CD14-positive monocyte (primary cell): ENCODE measurements at places on chromosomes 3 and 15.

- no peak for DNase-seq
These were observed 27.4 kb downstream of the SMAD6 start for GRCh38 chr15:66729331-66729951.

DNA sequence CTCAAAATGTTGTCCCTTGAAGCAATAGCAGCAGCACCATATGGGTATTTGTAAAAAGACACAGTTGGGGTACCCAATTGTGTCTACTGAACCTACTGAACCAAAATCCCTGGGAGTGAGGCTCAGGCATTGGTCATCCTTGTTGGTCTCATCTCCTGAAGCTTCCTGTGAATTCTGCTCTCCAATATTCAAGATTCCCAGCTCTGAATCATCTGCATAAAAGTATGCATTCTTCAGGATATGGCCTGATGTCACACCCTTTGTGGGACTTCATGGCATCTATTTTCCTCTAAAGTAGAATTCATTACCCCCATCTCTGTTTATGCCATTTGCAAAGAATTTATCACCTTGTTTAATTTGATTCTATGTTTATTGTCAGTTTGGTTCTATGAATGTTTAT is 13.3 kb upstream of the PTX3 start:
- DNase-seq = no peak

GRCh38 chr3:116034794-116035193 is 410.5 kb downstream of the LSAMP start:
- DNase-seq = no peak

DNA sequence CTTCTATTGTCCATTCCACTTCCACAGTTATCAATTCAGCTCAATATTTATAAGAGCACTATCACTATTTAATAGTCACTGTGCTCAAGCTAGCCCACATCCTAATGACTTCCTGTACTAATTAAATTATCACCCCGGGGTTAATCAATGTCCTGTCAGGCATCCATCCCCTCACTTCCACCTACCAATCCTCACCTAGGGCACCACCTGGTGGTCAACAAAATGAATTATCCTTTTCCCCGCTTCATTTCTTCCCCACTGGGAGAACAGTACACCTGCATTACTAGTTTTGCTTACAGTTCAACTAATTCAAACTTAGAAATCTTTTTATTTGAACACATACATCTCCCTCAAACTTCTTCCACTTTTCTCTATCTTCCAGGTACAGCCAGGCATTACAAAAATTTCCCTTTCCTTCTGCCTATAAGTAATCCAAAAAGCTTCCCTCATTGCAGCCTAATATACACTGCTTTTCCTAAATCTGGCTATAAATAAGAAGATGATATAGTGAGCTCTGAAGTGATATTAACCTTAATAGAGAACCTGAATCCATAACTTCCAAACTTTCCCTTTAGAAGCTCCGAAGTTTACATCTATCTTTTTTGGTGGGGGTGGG is 68.5 kb downstream of the TMCC1 start:
- peak; percentile 68 for DNase-seq

- DNase-seq = no peak
These were observed 325.1 kb downstream of the SUCLG2 start for GRCh38 chr3:67329358-67329757.

- no peak for DNase-seq
These were observed 487.0 kb upstream of the PROK2 start for GRCh38 chr3:72271923-72272322.

- DNase-seq = no peak
These were observed 10.9 kb upstream of the GPR171 start for GRCh38 chr3:151213881-151214280.

GRCh38 chr3:40211579-40211978 is 97.9 kb upstream of the EIF1B start:
- DNase-seq = no peak

DNA sequence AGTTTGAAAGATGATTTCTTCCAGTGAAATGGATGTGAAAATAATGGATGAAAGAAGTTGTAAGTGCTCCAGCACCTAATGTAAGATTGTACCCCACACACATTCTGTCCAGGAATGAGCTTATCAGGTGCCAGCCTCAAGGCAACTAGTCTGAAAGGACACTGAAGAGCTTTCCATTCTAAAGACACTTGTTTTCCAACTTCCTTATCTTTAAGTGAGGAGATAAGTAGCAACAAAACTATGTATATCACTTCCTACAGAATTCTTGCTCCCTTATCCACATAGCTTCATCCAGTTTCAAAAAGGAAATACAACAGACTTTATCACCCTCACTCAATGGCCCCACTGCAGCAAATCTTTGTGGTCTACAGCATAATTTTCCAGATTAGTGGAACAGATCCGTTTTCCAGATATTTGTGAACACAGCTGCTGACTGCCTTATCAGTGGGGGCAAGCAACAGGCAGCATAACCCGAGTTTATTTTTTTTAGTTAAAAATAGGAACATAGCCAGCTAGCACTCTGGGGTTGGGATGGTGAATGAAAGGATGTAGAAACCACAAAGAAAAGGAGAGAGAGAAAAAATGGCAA is 60.6 kb downstream of the CD200R1L start:
- DNase-seq = no peak

DNA sequence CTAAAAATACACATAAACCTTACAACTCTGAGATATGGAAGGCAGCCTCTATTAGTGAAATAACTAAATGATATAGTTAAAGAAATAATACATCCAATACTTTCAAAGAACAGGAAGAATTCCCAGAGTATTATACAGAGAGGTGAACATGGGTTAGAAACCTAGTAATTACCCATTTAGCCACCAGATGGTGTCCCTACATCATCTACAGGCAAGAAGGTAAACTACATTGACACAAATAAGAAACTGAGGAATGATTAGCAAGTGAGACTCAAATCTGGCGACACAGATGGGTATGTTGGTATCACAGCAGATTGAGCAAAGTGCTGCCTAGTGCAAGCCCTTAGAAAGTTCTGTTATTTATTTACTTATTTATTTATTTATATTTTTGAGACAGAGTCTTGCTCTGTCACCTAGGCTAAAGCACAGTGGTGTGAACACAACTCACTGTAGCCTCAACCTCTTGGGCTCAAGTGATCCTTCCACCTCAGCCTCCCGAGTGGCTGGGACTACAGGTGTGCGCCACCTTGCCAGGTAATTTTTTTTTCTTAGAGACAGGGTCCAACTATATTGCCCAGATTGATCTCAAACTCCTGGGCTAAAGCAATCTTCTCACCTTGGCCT is 28.2 kb downstream of the NEK4 start:
- DNase-seq = peak; percentile 18

GRCh38 chr3:164852866-164853265 is 225.4 kb downstream of the SI start:
- DNase-seq = no peak

- peak; percentile 91 for DNase-seq
These were observed at the start of the genes CCR5AS and CCRL2 for GRCh38 chr3:46406788-46407611. Gene CCR5AS, minus strand, starts transcription at chr3:46407066. Gene CCRL2, plus strand, starts transcription at chr3:46407259. Its CDS starts 821 bp downstream, at chr3:46408080.

DNA sequence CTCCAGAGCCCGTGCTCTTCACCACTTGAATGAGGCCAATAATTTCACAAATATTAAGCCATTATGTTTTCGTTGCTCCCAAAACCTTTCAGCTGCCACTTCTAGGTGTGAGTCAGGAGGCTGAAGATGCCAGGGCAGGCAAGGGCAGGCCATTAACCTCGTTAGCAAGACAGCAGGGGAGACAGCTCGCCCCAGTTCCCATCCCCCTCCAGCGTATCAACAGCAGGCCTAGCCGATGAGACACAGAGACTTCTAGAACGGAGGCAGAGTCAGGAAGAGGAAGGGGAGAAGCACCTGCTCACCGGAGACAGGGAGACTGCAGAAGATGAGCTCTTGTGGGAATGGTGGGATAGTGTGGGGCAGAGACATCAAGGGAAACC is 28.0 kb upstream of the PLA2G4E start:
- no peak for DNase-seq

GRCh38 chr3:5296362-5296761 is 108.9 kb downstream of the EDEM1 start:
- no peak for DNase-seq

GRCh38 chr3:170636400-170636973 is 50.6 kb upstream of the SLC7A14 start:
- no peak for DNase-seq

- DNase-seq = no peak
These were observed 36.4 kb upstream of the WNT5A start for GRCh38 chr3:55523471-55523870.

DNA sequence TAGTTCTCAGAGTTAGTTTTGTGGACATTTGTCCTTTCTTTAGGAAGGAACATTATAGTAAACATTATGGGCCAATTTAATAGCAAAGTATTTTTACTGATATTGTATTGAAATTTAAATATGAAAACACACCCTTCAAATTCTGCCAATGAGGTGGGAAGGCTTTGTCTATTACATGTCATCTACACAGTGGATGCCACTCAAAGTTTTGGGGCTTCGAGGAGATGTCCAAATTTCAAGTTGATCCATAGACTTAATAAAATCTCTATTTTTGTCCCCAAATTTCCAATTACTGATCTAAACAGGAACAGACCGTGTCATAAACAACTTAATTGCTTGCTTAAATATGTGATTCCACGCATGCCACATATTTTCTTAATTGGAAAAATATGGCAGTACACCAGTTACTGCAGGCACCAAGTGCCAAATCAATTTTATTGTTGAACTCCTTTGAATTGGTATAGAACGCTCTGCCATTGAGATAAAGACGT is 1.7 kb downstream of the SHOX2 start:
- DNase-seq = no peak

DNA sequence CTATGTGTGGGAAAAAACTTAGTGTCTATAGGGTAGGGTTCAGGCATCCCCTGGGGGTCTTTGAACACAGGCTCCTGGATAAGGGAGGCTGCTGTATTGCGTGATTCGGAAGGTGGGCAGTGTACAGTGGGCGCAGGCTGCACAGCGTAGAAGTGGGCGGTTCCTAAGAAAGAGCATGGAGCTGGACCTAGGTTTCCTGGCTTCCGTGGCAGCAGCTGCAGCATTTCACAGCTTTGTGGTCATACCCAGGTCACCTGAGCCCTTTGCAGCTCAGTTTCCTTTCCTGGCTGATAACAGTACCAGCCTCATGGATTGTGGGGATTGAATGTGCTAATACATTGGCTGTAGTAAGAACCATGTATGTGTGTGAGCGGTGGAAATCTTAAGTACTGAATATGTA is 22.2 kb downstream of the CFAP100 start:
- no peak for DNase-seq

DNA sequence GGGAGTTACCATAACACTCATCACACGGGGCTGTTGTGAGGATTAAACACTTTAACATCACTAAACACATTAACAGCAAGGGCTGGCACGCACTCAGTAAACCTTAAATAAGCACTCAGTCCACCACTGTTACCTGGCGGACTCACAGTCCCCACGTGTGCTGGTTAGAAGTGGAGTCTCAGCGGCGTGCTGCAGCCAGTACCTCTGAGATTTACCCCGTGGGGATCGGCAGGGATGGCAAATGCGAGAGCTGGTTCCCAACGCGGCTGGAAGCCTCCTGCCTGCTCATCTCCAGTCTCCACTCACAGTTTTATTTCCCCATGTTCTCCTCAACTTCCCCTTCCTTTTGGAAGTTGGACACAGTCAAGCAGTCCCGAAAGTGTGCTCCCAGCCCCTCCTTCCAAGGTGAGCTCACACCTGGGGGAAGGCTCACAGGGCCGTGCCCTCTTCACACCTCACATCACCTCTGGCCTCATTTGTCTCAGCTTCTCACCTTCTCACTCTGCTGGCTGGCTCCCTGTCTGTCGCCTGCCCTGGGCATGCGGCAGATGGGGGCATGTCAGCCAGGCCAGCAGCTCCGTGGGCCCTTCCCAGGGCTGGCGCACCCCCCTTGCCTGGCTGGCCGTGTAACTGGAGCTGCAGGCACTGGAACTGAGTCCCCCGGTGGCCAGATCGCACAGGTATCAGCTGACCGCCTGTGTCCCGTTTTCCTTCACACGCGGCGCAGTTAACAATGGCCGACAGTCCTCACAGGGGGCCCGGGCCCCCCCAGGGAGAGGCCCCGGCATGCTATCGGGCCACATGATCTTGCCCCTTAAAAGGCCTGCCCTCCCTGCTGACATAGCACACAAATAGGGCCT is 87.1 kb downstream of the WNT7A start:
- DNase-seq = no peak

GRCh38 chr3:178709051-178709450 is 172.8 kb downstream of the KCNMB2 start:
- DNase-seq = no peak

GRCh38 chr3:33687406-33688010 is 30.5 kb downstream of the CLASP2 start:
- DNase-seq = no peak

DNA sequence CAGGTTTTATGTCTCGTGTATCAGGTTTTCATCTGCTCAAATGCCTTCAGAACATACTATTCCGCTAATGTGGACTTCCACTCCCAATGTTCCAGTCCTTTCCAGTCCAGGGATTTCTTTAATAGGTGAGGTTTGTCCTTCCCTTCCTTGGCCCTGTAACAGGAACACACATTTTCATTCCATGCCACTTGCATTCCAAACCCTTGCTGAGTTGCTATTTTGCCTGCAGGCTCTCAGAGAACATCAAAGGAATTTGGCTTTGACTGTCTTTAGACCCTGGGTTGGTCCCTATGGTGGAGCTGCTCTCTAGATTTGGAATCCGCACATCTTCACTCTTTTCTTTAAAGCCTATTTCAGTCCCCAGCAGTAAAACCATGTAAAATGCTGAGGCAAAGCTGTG is 12.3 kb upstream of the ALCAM start:
- no peak for DNase-seq

GRCh38 chr15:70084461-70084860 is 13.3 kb downstream of the TLE3 start:
- DNase-seq = no peak

DNA sequence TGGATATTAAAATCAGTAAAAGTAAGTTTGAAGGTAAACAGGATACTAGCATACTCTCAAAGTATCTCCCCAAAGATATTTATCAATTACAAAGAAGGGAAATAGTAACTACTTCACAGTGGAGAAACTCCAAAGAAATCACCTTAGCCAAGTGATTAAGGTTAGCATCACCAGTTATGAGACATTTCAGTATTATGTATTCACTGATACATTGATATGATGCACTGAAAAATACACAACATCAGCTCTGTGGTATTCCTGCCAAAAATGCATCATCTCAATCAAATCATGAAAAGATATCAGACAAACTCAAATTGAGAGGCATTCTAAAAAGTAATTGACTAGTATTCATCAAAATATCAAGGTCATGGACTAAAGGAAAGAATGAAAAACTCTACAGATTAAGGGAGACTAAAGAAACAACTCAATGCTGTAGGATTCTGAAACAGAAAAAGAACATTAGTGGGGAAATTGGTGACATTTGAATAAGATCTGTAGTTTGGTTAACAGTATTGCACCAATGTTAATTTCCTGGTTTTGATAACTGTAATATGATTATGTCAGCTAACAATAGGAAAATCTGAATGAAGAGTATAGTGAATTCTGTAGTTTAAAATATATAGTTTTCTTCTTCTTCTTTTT is 215.4 kb downstream of the UACA start:
- DNase-seq = no peak
